ENCODE measurements at places on chromosomes 1 and 21.

GRCh38 chr1:27298632-27299384 lies 23.2 kb upstream of the TMEM222 start:
- no peak for DNase-seq

DNA sequence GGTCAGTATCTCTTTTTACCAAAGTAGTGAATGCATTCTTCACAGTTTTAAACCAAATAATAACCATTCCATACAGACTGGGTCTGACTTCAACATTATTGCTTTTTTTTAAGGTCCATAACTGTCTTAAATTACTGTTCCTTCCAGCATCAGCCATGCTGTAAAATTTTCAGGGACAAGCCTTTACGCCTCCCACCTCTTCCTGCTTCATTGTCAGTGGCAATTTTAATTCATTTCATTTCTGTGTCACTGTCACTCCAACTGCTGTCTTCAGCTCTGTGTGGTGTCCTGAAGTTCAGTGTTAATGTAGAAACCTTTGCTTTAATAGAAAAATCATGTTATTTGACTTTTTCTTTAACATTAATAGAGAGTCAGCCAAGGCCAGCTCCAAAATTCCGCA lies 365.6 kb upstream of the PTBP2 start:
- DNase-seq, result no peak

DNA sequence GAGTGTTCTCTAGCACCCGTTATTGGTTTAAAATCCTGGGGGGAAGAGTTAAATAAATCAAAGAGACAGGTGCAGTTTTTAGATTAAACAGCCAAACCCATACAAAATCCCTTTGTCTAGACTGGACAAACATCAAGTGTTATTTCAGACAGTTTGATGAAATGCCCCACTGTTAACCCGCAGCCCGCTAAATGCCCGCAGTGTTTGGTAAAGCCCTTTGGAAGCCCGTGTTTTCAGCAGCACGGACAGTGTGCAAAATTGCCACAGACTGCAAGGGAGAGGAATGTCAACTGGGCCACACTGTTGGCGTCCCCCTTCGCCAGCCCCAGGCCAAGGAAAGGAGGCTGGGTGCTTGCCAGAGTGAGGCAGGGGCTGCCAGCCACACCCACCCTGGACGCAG lies 26.6 kb downstream of the AJAP1 start:
- no peak for DNase-seq

- DNase-seq, result peak; percentile 48
These were observed 49.8 kb downstream of the ACOT7 start for GRCh38 chr1:6343506-6344405.

DNA sequence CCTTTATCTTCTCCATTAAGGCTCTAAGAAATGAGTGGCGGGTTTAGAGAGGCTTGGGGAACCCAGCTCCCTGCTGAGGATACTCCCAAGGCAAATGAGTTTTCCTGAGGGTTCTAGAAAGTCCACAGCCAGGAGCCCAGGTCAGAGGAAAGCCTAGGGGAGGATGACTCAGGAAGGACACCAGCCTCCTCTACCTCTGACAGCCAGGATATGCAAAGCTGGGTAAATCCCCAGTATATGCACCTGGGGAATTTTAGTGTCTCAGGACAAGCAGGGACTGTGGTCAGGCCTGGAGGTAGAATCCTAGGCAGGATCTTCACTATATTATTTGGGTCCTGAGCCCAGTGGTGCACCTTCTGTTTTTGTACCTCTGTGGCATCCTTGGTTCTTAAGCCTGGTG lies 23.5 kb upstream of the WNT4 start:
- no peak for DNase-seq

All from stimulated activated CD4-positive, alpha-beta T cell treated with anti-CD3 and anti-CD28 coated beads, Interleukin-4, amount 100 ng/mL, for 1 hour (primary cell).